ENCODE measurements at places on chromosomes 2 and 18.

- DNase-seq: no peak
These were observed 233.7 kb upstream of the SPOPL start for GRCh38 chr2:138267902-138268254.

GRCh38 chr2:207617011-207617671 is 8.1 kb downstream of the METTL21A start:
- no peak for DNase-seq

DNA sequence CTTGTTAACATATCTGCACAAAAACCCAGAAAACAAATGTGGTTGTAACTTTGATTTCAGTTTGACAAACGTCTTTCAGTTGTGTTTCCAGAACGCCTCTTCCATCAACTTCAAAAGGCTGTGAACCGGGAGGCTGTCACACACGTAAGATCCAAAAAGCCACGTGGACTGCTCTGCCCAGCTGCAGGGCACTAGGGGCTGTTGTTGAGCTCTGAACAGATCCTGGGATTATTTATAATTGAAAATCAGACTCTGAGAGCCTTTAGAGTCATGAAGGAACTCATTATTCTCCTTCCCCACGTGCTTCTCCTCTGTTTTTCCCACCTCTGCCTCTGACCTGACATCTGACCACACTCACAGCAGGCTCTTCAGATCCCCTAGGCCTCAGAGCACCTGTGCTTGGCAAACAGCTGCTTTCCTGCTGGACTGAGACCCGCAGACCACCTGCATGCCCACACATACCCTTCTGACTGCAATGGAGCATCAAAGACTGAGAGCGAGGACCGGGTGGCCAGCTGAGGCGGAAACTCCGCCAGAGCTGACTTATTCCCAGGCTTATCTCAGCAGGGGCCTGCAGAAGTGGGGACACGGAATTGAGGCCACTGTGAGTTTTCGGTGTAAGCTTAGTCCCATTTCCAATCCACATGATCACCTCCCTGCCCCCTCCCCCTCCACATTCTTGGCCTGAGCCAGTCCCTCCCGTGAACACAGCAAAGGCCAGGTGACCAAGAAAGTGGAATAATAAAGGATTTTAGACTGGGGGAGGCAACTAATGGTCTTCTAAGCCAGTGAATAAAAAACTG is 114.8 kb downstream of the ATL2 start:
- no peak for DNase-seq

GRCh38 chr2:132489150-132489549 is 72.5 kb downstream of the GPR39 start:
- DNase-seq: no peak

DNA sequence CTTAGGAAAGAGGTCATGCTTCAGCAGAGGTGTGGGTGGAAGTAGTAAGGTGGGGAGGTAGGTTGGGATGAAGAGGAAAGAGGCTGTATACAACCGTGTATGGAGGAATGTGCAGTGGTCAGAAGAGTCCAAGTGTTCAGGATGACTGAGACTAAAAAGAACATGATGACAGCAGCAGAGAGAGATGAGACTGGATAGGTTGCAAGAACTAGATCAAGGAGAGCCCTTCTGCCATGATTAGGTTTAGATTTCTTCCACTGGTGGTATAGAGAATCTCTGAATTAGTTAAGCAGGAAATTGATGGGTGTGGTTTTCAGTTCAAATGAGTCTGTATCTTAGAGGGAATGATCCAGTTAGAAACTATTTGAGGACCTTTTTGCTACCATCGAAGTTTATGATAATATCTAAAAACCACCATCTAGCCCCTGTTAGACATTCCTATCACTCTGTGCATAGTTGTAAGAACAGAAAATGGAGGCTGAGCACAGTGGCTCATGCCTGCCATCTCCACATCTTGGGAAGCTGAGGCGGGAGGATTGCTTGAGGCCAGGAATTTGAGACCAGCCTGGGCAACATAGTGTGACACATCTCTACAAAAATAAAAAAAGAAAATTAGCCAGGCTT is 221.0 kb downstream of the LTBP1 start:
- DNase-seq: no peak

DNA sequence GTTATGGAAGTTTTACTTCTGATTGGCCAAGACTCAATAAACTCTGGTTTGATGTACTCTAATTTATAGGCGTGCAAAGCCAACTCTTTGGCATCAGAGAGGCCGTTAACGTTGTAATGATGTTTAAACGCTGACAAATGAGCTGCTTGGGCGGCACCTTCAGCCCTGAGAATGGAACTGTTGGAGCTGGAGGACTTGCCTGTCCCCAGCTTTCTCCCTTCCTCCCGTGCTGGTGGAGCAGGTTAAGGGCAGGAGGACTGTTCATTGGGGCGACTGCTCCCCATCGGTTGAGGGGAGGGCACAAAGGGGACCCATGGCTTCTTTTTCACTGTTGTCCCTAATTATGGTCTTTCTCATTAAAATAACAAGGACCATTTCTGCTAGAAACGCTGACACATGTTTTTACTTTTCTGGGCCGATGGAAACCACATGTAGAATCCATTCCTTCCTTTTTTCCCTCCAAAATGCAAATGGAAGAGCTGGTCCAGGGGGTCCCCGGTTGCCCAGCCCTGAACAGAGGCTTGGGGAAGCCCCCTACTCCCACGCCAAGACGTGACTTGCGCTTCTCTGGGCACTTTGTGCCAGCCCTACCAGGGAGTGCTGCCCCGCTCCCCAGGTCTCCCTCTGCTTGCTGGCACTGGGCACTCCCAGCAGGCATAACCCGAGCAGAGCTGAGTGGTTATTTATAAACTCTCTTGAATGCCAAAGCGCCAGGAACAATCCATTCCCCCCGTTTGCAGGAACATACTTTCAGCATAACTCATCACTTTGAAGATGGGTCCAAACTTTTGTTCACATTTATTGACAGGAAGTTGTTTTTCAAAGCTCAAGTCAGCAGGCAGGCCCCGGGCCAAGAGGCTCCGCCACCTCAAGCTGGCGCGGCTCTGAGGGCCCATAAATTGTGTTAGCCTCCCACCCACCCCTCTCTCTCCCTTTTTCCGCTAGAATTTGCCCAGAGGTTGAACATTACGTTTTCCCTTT is 170.1 kb downstream of the ASB1 start:
- DNase-seq: no peak

- no peak for DNase-seq
These were observed 960.3 kb upstream of the SLC39A10 start for GRCh38 chr2:194696690-194697089.

Measured in Kasumi-1 (cell line).